MM.1S (cell line): ENCODE measurements at places on chromosomes 6 and 20.

GRCh38 chr20:6075428-6076219, 21.8 kb upstream of the LRRN4 start:
- DNase-seq = no peak

DNA sequence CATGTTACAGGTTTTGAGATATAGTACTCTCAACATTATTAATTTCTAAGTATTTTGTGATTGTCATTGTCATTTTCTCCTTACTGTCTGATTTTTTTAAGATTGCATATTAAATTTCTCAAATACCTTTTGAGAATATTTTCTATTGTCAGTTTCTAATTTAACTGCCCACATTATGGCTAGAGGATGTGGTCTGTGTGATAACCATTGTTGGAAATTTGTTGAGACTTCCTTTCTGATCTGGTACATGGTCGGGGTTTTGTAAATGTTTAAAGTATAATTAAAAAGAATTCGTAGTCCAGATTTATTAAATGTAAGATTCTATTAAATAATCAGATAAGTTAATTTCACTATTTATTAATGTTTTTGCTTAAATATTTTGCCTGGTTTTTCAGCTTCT, 60.1 kb downstream of the SLX4IP start:
- DNase-seq = no peak

- DNase-seq = no peak
These were observed 21.7 kb upstream of the PRELID3B start for GRCh38 chr20:59064214-59064722.

DNA sequence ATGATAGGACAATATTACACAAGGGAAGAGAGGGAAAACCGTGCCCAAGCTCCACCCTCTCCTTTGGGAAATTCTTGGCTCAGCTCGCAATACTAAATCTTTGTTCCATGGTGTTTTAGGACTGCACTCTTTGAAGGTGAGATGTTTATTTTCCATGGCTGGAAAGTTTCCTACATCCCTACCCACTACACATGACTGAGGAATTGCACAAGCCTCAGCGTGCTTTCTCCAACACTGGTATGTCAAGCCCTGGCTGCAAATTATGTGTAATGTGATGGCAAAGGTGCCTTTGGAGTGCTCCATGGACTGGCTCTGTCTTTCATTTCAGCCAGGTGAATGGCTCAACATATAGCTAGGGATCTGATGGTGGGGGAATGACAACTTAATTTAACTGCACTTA, 134.3 kb downstream of the ISM1 start:
- DNase-seq = no peak

GRCh38 chr6:4906293-4907276, 97.3 kb downstream of the RPP40 start:
- peak; percentile 39 for DNase-seq

DNA sequence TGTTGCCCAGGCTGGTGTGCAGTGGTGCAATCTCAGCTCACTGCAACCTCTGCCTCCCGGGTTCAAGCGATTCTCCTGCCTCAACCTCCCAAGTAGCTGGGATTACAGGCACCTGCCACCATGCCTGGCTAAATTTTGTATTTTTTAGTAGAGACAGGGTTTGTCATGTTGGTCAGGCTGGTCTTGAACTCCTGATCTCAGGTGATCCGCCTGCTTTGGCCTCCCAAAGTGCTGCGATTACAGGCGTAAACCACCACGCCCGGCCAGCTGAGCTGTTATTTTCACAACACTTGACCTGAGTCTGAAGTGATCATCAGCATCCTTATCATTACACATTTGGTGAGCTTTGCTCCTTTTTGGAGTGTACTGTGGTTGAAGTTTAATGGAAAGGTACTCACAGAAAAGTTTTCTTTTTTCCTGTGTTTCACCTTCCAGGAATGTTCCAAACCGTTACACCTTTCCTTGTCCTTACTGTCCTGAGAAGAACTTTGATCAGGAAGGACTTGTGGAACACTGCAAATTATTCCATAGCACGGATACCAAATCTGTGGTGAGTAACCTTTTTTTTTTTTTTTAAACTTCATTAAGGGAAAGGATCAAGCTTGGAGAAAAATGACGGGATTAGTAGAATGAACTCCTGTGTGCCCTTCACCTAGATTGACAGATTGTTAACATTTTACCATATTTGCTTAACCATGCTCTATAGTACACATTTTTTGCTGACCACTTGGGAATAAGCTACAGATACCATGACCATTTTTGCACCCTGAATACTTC, 9.7 kb downstream of the RNF114 start:
- DNase-seq = no peak

DNA sequence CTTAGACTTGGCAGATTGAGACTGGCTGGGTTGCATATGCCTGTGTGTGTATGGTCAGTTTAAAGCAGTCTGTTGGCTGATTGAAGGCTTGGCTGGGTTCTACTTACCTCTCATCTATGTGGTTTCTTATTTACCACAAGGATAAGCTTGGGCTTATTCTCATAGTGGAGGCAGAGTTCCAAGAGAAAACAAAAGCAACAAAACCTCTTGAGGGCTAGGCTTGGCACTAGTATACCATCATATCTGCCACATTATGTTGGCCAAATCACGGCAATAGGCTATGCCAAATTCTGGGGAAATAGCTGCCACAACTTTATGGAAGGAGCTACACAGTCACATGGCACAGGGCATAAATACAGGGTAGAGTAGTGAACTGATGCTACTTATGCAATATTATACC, 714.1 kb downstream of the CBLN4 start:
- DNase-seq = no peak

- no peak for DNase-seq
These were observed 99.1 kb upstream of the DUSP22 start for GRCh38 chr6:193180-193579.

- no peak for DNase-seq
These were observed 37.4 kb downstream of the HIVEP2 start for GRCh38 chr6:142907544-142907943.

- DNase-seq = no peak
These were observed 1.5 kb downstream of the LIN28B start for GRCh38 chr6:104958178-104959025.

- no peak for DNase-seq
These were observed 22.1 kb downstream of the GSTA4 start for GRCh38 chr6:52972989-52973388.

GRCh38 chr6:131205481-131206244, 70.4 kb downstream of the AKAP7 start:
- no peak for DNase-seq

DNA sequence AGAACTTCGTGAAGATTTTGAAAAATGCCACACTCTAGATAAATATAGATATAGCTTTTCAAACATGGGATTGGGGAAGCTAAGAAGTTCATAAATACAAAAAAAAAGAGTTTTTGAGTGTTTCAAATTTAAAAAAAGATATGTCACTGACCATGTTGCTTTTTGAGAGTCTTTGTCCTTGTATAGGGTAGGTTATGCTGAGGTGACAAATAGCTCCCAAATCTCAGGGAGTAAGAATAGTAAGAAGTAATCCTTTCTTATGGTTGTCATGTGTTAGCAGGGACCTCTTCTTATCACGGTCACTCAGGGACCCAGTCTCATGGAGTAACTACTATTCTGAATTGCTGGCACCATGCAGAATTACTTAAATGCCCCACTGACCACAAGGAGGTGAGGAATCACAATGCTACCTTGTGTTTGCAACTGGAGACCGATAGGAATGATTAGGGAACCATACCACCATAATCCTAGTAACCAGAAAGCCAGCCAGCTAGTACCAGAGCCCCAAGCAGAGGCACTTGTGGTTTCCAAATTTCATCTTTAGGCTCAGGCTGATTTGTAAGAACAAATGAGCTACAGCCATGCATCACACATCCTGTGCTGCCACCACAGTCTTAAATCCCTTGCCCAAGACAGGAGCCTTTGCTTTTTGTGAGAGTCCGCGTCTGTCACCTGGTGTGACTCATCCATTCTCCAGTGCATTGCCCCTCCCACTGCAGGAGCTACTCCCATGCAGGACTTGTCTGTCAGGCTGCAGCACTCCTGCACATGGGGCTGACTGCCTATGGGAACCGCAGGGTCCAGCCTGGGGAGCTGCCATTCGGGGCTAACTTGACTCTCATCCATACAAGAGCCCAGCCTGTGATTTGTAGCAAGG, 42.4 kb upstream of the ADGRF4 start:
- no peak for DNase-seq

DNA sequence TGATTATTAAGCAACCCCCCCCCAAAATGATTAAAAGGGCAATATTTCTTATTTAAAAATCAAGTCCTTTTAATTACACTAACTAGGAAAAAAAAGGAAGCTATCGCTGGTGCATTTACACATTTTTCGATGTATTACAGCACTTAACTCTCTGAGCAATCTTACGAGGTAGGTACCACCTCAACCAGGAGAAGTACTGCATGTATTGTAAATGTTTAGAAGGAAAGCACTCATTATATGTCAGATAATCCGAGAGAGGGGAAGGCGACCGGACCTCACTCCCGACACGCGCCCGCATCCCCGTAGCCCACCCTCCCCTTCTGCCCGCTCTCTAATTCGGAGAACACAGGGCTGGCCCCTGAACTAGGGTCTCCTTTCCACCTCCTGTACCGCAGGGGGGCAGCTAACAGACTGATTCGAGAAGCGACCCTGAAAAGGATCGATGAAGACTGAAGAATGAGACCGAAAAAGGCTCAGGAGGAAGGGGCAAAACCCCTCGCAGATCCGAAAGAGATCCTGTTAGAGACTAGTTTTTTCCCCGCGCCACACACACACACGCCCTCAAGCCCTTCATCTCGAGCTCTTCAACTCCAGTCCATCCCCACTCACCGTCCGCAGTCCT, 337 bp downstream of the ESF1 start:
- no peak for DNase-seq

GRCh38 chr6:140271759-140272377, 897.4 kb upstream of the CITED2 start:
- DNase-seq = peak; percentile 48
